ENCODE measurements at places on chromosomes 7 and 10.

DNA sequence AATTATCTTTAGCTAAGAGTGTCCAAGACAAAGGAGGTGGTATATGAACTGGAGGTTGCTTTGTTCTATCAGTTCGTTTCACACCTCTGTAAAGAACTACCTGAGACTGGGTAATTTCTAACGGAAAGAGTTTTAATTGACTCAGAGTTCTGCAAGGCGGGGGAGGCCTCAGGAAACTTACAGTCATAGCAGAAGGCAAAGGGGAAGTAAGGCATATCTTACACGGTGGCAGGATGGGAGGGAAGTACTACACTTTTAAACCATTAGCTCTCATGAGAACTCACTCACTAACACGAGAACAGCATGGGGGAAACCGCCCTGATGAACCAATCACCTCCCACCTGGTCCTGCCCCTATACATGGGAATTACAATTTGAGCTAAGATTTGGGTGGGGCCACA lies 1202.3 kb upstream of the LRRTM3 start:
- DNase-seq = no peak

DNA sequence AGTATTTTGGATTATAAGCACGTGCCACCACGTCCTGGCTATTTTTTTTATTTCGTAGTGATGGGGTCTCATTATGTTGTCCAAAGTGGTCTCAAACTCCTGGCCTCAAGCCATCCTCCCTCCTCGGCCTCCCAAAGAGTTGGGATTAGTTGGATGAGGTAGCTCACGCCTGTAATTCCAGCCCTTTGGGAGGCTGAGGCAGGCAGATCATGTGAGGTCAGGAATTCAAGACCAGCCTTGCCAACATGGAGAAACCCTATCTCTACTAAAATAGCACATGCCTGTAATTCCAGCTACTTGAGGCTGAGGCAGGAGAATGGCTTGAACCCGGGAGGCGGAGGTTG lies 21.8 kb upstream of the YWHAG start:
- no peak for DNase-seq

DNA sequence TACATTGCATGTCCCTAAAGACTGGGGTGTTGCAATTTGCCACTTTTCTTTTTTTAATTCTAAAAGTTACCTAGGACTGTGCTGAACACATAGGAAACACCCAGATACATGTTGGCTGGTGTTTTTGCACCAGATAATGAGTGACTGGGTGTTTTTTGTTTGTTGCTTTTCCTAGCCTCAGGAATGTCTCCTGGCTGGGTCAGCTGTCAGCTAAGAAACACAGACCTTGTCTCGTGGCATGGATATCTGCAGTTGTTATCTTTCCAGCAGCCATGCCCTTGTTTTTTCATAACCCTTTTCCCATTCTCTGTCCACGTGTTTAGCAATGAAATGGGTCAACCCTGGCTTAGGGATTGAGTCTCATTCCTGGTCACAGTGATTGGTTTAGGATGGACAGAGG lies 433.9 kb upstream of the ZMIZ1 start:
- no peak for DNase-seq

- DNase-seq = no peak
Observed at GRCh38 chr10:96619796-96620773, 33.3 kb upstream of the TM9SF3 start.

DNA sequence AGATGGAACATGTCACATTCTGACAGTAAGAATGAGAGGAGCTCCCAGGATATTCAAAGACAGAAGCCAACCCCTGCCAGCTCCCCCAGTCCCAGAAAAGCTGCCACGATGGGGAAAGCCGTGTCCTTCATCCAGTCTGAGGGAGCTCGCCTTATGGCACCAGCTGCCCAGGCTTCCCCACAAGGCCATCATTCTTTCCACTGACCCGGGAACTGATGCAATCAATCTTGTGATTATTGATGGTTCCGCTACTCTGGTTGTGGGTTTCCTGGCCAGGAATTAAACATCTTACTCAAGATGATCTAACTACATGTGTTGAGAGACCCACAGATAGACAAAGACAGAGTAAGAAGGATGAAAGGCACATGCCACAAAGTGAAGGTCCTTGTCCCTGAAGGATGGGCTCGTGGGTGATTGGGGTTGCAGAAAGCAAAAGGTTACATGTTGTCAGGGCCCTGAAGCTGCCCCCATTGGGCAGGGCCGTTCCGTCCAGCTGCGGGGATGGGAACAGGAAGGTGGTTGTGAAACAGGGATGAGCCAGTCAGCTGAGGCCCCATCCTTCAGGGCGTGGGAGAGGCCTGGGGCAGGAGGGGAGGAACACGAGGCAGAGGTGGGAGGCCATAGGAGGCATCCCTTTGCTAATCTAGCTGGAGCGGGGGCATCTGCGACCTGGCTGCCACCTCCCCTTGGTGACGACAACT lies 127.6 kb downstream of the OAT start:
- DNase-seq = peak; percentile 97
